ENCODE measurements at places on chromosomes 11 and 22. TPM values are rescaled to one million over a fixed set of nuclear protein-coding genes. Genes with fewer than 3 reads are reported as not detected.

- no peak for DNase-seq
Measured at GRCh38 chr11:21254790-21255189, 585.4 kb downstream of the NELL1 start.

DNA sequence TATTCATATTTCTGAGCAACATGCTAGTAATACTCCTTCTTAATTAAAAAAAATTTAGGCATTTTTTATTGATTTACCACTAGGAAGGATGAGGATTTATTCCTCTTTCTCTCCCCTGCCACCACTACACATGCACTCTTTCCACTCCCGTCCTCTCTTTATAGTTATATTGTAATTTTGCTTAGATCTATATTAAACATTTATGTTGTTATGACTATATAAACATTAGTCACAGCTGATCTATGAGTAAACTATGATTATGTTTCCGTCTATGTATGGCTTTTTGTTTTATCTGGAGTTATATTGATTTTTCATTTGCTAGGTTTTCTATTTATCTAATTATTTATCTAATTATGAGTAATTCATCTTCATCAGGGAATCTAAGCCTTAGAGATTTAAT is 17.8 kb downstream of the CCDC15 start:
- no peak for DNase-seq

HSPB2 gene
- 59.9 TPM for total RNA-seq

TMA7B gene
- not detected for total RNA-seq

- no peak for DNase-seq
Measured at GRCh38 chr22:39448205-39449054, 8.4 kb upstream of the MGAT3 start.

DNA sequence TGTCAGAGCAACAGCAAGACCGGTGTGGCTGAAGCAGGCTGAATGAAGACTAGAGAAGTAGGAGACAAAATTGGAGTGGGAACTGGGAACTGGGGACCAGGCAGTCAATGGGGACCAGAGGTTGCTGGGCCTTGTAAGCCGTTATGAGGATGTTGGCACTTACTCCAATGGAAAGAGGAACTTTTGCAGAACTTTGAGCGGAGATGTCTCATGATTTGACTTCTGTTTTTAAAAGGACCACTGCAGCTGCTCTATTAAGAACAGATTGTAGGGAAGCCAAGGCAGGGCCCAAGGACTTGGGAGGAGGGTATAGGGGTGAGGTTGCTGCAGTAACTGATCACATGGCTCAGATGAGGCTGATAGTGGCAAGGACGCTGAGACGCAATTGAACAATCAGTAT is 34.2 kb downstream of the IL18 start:
- no peak for DNase-seq

DNA sequence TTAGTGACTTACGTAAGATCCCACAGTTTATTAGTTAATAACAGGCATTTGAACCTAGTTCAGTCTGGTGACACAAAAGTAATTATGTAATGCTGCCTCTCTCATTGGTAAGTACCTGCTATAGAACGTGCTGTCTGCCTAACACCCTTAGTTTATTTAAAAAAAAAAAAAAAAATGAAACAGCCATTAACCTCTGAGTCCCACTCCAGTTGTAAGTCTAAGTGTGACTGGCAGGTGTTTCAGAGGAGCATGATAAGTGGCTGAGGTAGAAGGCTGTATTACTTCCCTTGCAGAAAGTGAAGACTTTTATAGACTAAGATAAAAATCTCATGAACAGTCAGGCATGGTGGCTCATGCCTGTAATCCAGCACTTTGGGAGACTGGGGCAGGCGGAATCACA is 140.5 kb downstream of the TRIM44 start:
- DNase-seq: no peak

DNA sequence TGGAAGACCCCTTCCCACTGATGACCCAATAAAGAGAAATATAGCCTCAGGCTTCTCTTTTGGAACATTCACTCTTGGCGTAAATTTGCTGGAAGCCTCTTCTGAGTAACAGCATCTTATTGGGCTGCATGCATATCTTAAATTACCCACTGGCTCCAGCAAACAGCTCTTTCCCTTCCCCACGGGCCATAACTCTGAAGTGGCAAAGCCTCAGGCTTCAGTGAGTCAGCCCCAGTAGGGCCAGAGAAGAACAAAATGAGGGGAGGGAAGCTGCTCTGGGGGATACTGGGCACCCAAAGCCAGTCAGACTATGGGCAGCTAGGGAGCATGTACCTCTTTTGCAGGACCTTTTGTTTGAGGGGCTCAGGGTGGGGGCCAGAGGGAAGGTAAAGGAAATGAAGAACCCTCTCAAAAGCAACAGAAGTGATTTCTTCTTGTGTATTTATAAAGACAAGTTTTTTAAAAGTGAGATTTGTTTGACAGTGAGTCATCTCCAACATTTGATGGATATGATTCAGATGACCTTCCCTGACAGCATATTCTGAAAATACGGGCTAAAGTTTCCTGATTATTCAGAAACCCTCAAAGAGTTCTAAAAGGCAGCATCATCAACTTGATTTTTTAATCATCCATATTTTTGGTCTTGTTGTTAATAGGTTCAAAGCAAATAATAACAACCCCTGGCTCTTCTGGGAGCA is 203.4 kb downstream of the KIF18A start:
- no peak for DNase-seq

DNA sequence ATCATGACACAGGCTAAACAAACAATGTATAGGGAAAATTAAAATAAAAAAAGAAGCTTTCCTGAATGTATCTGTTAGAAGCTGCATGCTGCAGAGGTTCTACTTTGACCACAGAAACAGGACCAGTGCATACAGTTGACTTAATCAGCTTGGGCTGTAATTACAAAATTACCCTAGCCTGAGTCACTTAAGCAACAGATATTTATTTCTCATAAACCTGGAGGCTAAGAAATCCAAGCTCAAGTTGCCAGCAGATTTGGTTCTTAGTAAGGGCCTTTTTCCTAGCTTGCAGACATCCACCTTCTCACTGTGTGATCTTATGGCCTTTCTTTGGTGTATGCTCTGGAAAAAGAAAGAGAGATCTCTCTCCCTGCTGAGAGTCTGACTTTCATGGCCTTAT is 946.5 kb upstream of the RAG2 start:
- no peak for DNase-seq

MPEG1 gene
- 4.3 TPM for total RNA-seq

- DNase-seq: no peak
Measured at GRCh38 chr11:130003717-130004001, 1.0 kb upstream of the PRDM10 start.

- DNase-seq: no peak
Measured at GRCh38 chr22:50310949-50311444, 3.6 kb upstream of the PLXNB2 start.

LMO1 gene
- 0.46 TPM for total RNA-seq

DNA sequence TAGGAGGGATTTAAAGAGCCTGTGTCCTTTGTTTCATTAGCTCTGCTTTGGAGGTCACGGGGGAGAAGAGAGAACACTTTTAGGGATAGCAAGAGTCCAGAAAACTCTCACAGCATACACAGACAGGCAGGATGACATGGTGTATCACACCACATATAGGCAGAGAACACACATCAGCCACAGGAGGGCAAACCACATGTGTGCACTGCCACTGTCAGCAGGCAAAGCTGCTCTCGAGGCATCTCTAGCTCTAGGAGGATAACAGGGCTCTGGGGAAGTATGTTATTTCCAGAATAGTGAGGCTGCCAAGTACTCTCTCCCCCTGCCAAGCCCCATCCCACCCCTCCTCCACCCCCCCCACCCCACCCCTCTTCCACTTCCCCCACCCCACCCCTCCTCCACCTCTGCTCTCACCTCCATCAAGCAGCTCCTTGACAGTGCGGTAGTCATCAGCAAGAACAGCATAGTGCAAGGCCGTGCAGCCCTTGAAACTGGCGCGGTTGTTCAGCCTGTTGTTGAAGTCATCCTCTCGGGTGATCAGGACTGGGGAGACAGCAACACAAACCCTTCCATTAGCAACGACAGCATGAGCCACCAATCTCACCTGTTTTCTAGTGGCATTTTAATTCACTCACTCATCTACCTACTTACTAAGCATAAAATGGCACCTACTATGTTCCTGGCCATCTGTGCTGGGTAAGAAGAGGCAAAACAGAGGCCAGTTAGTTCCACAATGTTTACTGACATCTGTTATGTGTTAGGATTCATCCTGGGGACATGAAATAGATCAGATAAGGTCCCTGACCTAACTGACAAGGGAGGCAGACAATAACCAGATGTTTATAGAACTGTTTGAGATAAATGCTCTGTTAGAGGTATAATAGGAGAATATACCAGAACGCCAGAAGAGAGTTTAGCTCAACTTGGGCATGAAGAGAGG is 75.6 kb downstream of the CLPB start:
- DNase-seq: no peak

HEPHL1 gene
- total RNA-seq: not detected

PNPLA5 gene
- not detected for total RNA-seq

ROBO3 gene
- total RNA-seq: 5.1 TPM

- no peak for DNase-seq
Measured at GRCh38 chr22:47144791-47145425, 382.5 kb downstream of the TBC1D22A start.

- no peak for DNase-seq
Measured at GRCh38 chr11:121643479-121644186, 190.9 kb upstream of the SORL1-AS1 start.

- DNase-seq: no peak
Measured at GRCh38 chr22:22342697-22343580, 98.4 kb downstream of the VPREB1 start.

DNA sequence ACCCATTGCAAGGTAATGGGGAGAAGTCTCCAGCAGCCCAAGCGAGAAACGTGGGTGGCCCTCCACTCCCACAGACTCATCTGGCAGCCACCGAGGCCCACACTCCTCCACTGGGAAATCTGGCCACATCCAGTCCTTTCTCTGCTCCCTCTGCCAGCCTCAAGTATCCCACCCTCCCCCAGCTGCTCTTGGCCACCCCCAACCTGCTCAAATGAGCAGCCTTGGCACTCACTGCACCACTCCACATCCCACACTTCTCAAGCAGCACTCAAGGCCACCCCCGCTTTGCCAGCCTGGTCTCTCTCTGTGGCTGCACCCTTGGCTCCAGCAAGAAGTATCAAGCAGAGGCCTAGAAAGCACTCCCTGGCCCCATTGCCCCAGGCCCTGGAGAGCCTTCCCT is 28.2 kb downstream of the SLC22A12 start:
- DNase-seq: no peak

GRCh38 chr22:44219101-44219870 is 38.6 kb downstream of the PARVG start:
- no peak for DNase-seq

KCTD14 gene
- total RNA-seq: 0.13 TPM

GRCh38 chr11:85694385-85694980 is 8.5 kb upstream of the CCDC89 start:
- DNase-seq: no peak

- no peak for DNase-seq
Measured at GRCh38 chr11:34205326-34206035, 100.1 kb downstream of the NAT10 start.

GRCh38 chr11:2187280-2187707 is 15.7 kb upstream of the TH start:
- DNase-seq: no peak

GRCh38 chr11:97738751-97739150 is 1282.0 kb upstream of the CNTN5 start:
- DNase-seq: no peak

DNA sequence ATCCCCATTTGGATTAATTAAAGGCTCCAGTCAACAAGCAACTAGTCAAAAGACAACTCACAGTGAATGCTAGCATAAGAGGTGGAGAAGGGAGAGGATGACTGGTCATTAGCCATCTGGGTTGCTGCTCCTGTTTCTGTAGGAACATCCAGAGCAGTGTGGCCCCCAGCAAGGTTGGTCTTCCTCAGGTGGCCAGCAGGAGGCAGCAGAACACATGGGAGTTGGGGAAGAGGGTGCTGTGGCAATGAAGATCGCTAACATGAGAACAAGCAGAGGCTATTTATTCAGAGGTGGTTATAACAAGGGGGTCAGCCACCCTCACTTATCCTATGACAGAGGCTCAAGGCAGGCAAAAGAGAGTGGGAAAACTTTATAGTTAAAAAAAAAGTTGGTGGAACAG is 21.3 kb downstream of the IZUMO1R start:
- DNase-seq: no peak

UBQLN3 gene
- total RNA-seq: not detected

GRCh38 chr11:58060535-58060934 is 29.8 kb downstream of the OR6Q1 start:
- no peak for DNase-seq

- DNase-seq: no peak
Measured at GRCh38 chr22:48057116-48057835, 1294.8 kb downstream of the TBC1D22A start.

DNA sequence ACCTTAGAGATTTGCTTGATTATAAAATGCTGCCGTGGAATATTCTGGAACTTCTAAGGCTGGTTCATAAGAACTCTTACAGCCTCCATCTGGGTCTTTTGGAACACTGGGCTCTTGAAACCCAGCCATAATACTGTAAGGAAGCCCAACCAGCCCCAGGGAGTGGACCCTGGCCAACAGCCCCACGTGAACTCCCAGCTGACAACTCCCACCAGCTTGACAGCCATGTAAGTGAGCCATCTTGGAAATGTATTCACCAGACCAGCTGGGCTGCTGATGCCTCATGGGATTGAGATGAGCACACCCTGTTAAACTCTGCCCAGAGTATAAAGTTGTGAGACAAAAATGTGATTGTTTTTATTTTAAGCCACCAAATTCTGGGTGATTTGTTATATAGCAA is 378.7 kb upstream of the RAG2 start:
- DNase-seq: no peak

GRCh38 chr11:36488096-36488495 is 22.0 kb downstream of the TRAF6 start:
- no peak for DNase-seq

- DNase-seq: peak; percentile 29
Measured at GRCh38 chr22:44578516-44579230, 80.6 kb upstream of the RTL6 start.

DNA sequence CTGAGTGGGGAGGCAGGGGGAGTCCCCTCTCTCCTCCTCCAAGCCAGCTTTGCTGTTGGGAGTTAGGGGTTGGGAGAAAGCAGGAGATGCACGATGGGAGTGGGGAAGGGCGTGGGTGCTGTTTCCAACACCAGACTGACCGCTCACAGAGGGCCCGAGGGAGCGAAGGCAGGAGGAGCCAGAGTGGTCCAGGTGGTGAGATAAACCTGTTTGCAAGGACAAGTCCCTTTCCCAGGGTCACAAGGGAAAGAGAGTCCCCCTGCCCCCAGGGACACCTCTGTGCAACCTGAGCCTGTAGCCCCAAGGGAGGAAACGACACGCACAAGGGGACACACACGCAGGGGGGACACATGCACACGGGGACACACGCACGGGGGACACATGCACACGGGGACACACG is 42.2 kb downstream of the WNT11 start:
- no peak for DNase-seq

All from cardiac septum (tissue), 1 donor.